Kidney tubule cell (primary cell): ENCODE measurements at places on chromosomes 1 and 21.

- DNase-seq = no peak
These were observed 18.0 kb downstream of the NADK start for GRCh38 chr1:1760345-1760650.

DNA sequence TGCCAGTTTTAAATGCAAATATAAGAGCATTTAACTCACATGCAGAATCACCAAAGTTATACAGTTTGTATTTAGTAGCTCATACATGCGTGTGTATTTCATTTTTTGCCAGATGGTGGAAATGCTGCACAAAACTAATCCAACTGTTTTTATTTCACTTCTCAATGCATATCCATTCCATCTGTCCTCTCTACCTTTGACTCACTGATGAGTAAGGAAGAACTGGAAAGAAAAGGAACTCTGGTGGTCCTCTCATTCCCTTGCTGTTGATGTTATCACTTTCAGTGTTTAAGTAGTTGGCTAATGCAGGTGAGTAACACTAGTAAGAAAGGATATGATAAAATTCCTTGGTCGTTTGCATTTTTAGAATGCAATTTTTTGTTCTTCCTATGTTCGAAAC, 5.7 kb upstream of the SLC1A7 start:
- peak; percentile 54 for DNase-seq

DNA sequence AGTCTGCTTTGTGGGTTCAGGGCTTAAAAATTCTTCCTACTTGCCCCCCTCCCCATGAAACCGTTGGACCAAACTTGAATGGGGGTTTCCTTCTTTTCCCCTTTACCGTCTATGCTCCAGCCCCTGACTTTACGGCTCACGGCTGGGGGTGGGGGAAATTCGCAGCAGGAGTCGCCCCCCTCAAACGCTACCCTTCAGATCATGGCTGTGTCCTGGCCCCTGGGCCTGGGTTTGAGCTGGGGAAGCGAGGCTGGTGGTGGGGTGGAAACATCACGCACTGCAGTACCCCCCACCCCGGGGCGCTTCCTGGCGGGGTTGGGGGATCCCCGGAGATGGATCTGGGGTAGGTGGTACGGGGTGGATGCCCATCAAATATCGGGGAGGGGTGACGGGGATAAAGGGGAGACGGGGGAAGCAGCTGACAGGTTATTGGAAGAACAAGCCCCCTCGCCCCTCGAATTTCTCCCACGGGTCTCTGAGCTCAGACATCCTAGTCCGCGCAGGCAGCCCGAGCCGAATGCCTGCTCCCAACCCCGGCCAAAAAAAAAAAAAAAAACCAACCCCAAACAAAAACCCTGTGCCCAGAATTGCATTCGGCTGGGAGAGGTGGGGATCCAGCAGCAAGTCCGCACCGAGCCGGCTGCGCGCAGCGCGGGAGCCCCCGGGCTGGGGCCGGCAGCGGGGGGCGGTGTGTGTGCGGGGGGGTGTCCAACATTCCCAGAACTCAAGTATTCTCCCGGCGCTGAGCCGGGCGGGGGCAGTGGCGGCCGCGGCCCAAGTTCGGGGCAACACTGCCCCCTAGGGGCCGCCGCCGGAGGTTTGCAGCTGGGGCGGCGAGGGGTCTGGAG, 59.0 kb upstream of the ACOT11 start:
- peak; percentile 71 for DNase-seq

- no peak for DNase-seq
These were observed 6.5 kb upstream of the FTCD start for GRCh38 chr21:46161633-46162592.

- peak; percentile 95 for DNase-seq
These were observed 3.7 kb downstream of the GJB4 start for GRCh38 chr1:34763142-34763781.

GRCh38 chr1:27418326-27419185, 26.1 kb downstream of the GPR3 start:
- DNase-seq = peak; percentile 91

GRCh38 chr1:218585511-218586184, 240.5 kb downstream of the TGFB2 start:
- DNase-seq = peak; percentile 49

- DNase-seq = no peak
These were observed 54.2 kb downstream of the ITSN1 start for GRCh38 chr21:33696465-33696864.

DNA sequence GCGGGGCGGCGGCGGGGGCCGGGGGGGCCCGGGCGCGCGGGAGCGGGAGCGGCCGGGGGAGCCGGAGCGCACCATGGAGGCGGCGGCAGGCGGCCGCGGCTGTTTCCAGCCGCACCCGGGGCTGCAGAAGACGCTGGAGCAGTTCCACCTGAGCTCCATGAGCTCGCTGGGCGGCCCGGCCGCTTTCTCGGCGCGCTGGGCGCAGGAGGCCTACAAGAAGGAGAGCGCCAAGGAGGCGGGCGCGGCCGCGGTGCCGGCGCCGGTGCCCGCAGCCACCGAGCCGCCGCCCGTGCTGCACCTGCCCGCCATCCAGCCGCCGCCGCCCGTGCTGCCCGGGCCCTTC, 546 bp downstream of the SKI start:
- no peak for DNase-seq

- no peak for DNase-seq
These were observed 237.8 kb downstream of the LTN1 start for GRCh38 chr21:28754862-28755261.

DNA sequence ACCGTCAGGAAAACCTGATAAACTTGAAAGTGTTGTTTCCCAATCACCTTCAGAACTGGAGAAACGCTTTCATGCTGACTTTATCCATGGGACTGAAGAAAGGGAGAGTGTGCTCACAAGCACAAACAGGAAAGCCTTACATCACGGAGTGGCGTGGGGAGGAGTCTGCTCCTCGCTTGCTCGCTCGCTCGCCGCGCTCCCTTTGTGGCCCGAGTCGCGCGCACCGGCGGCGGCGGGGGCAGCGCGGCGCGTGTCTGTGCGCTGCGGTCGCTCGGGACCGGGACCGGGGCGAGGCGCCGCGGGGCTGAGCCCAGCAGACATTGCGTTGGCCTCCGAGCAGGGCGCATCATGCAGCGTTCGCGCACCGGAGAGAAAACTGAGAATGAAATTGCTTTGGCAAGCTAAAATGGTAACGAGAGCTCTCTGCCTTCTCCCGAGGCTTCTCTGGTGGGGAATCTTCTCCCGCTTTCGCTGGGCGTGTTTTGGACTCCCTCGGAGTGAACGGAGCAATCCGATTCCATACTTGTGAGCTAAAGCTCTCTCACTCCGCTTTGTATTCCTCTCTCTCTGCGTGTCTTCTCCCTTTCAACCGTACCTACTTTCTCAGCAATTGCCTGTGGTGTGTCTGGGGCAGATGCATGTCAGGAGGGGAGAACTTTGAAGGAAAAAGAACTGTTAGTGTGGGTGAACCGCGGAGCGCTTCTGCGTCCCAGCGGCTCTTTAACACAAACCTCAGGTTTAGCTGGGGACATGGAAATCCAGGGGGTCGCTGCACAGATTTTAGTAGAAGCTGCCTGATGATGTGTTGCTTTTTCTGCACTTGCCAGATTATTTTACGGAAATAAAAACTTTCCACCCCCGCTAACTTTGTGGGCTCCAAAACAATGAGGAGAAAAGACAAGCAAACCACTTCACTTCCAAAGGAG, at the start of gene RGL1:
Gene RGL1 (plus strand): TSS at position 205 of the 926 bp plus-strand sequence. CDS start 178 bp downstream, at position 383.
- peak; percentile 67 for DNase-seq

DNA sequence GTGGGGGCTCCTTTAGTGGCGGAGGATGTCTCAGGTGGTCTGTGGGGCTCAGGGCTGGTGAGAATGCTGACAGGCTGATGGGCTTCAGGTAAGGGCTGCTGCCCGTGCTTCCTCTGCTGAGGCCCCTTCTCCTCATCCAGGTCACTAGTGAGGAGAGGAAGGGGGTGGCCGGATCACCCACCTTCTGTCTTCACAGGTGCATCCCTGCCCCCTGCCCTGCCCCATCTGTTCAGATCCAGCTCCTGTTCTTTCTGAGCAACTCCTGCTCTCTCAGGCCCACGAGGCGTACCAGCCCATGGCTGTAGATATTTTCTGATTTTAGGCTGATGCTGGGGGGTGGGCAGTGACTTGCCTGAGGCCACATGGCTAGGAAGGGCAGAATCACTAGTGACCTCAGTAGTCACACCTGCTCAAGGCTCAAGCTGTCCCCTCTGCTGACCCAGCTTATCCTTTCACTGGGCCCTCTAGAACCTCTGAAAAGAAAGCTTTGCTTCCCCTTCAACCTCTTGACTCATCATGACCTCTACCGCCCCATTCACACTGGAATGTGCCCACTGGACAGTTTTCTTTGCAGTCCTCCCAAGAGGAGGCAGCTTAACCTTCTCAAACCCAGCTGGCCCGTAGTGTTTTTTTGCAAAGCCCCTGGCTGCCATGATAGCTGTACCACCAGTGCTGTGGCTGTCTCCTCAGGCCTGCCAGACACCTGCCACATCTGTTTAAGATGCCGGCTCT, 14.8 kb downstream of the DCST2 start:
- peak; percentile 50 for DNase-seq

GRCh38 chr1:67771749-67772148, 61.5 kb downstream of the GNG12 start:
- DNase-seq = no peak

GRCh38 chr21:46489800-46490199, 31.1 kb downstream of the DIP2A start:
- no peak for DNase-seq

GRCh38 chr1:51463561-51463960, 55.5 kb downstream of the EPS15 start:
- DNase-seq = no peak

GRCh38 chr1:159015440-159015909, 5.8 kb downstream of the IFI16 start:
- peak; percentile 90 for DNase-seq

DNA sequence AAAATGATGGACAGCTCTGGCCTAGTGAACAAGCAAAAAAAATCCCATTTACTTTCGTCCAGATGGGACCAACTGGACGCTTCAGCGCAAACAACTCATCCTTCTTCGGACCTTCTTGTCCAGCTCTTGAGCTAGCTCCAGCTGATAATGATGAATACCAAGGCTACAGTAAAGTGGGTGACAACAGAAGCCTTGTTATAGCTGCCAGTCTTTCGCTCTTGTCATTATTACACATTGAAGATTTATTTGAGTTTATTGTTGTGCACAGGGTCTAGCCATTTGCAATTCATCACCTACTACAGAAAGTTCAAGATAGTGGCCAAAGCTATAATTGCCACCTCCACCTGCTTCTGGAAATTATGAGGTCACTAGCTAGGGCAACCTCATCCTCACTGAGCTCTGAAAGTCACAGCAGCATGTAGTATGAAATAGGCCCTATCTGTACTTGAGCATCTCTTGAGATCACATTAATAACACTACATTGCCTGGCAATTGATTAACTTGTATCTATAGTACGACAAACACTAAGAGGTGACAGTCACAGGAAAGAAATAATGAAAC, 76.9 kb downstream of the GPATCH2 start:
- DNase-seq = no peak

GRCh38 chr1:100438789-100439188, 86.5 kb downstream of the CDC14A start:
- no peak for DNase-seq

GRCh38 chr1:23108918-23109533, 59.6 kb downstream of the LUZP1 start:
- peak; percentile 46 for DNase-seq

DNA sequence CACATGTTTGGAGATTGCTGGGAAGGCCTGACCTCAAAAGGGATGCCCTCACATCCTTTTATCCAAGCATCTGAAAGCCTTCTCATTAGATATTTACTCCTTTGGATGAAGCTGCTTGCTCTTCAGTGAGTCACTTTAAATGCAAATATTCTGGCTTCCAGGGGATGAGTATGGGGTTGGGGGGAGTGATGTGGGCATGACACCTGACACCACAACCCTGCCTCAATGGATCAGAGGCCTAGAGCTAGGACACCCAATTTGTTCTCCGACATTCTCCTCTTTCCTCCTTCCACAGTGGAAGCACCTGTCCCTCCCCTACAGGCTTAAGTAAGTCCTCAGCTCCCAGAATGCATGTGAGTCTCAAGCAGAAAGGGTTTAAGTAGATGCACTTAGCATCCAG, 238.3 kb downstream of the OMA1 start:
- no peak for DNase-seq

- DNase-seq = peak; percentile 39
These were observed 96.6 kb upstream of the VANGL1 start for GRCh38 chr1:115545096-115545720.
